DND-41 (cell line): ENCODE measurements at places on chromosomes 3 and 15.

GRCh38 chr3:13703071-13703470, 154.1 kb downstream of the FBLN2 start:
- no peak overlapping the region for H3K27ac ChIP-seq
- H3K4me1 ChIP-seq = no peaks in the 10 kb centered on the region
- peaks cover 3% of the 10 kb centered on the region for H3K27me3 ChIP-seq

- no peaks in the 10 kb centered on the region for H3K27me3 ChIP-seq
- H3K36me3 ChIP-seq = no peaks in the 10 kb centered on the region
- H3K4me1 ChIP-seq = no peaks in the 10 kb centered on the region
- no peak overlapping the region for H3K27ac ChIP-seq
Observed at GRCh38 chr3:105401691-105402149, 35.0 kb downstream of the ALCAM start.

- no peak overlapping the region for H3K27ac ChIP-seq
- H3K4me3 ChIP-seq = no peak overlapping the region
- H3K27me3 ChIP-seq = peaks cover 5% of the 10 kb centered on the region
- no peak for DNase-seq
- H3K4me1 ChIP-seq = no peaks in the 10 kb centered on the region
- no peaks in the 10 kb centered on the region for H3K36me3 ChIP-seq
Observed at GRCh38 chr15:80404761-80405553, 775 bp downstream of the ARNT2 start.

- no peak for DNase-seq
- H3K4me1 ChIP-seq = no peaks in the 10 kb centered on the region
- no peaks in the 10 kb centered on the region for H3K36me3 ChIP-seq
- no peak overlapping the region for H3K4me3 ChIP-seq
- no peaks in the 10 kb centered on the region for H3K27me3 ChIP-seq
Observed at GRCh38 chr3:105533960-105534359, 167.3 kb downstream of the ALCAM start.

- no peak overlapping the region for H3K4me3 ChIP-seq
- H3K4me1 ChIP-seq = no peaks in the 10 kb centered on the region
- no peaks in the 10 kb centered on the region for H3K27me3 ChIP-seq
- DNase-seq = no peak
- no peak overlapping the region for H3K27ac ChIP-seq
- no peaks in the 10 kb centered on the region for H3K36me3 ChIP-seq
Observed at GRCh38 chr15:53246404-53246803, 456.3 kb upstream of the ONECUT1 start.

DNA sequence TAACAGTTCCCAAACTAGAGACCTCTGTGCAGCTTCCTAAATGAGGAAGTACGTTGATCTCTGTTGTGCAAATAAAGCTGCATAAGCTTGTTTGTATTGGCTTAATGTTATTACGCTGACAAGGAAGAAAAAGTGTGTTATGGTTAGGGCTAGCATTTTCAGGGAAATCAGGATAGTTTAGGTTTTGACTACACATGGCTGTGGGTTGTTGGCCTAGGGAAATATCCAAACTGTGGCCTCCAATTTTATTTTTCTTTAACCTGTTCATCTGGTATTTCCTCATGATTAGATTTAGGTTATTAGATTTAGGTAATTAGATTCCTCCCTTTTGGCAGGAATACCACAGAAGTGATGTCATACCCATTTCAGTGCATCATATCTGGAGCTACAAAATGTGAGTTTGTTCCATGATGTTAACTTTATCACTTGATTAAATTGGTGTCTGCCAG, 8.7 kb upstream of the MCCC1 start:
- no peaks in the 10 kb centered on the region for H3K4me1 ChIP-seq
- no peak overlapping the region for H3K4me3 ChIP-seq
- no peak for DNase-seq
- no peaks in the 10 kb centered on the region for H3K36me3 ChIP-seq
- H3K27ac ChIP-seq = no peak overlapping the region

- H3K4me1 ChIP-seq = no peaks in the 10 kb centered on the region
- no peaks in the 10 kb centered on the region for H3K27me3 ChIP-seq
- H3K4me3 ChIP-seq = no peak overlapping the region
- no peak for DNase-seq
- no peaks in the 10 kb centered on the region for H3K36me3 ChIP-seq
Observed at GRCh38 chr3:85228966-85229365, 270.2 kb downstream of the CADM2 start.

- DNase-seq = no peak
- H3K4me1 ChIP-seq = peaks cover 13% of the 10 kb centered on the region
- H3K27ac ChIP-seq = no peak overlapping the region
- no peak overlapping the region for H3K4me3 ChIP-seq
Observed at GRCh38 chr3:120419797-120420196, 31.0 kb downstream of the FSTL1 start.

DNA sequence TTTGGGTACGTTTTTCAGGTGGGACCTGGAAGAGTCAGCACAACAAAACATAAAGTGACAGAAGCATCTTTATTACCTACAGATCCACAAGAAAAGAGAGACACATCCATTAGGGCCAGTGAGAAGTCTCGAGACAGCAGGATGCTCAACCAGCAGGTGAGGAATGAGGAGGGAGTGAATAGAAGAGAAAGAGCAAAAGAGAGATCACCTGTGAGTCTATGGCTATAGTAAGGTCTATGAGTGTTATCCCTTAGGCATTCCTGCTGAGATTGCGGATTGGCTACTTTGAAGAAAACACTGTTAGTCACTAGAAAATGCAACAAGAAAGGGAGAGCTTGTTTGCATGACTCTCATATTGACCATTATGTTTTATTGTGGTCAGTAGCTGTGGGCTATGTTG, 1556.2 kb upstream of the GBE1 start:
- peaks cover 40% of the 10 kb centered on the region for H3K4me1 ChIP-seq
- no peaks in the 10 kb centered on the region for H3K36me3 ChIP-seq
- H3K27ac ChIP-seq = no peak overlapping the region
- no peaks in the 10 kb centered on the region for H3K27me3 ChIP-seq

- H3K4me1 ChIP-seq = no peaks in the 10 kb centered on the region
- H3K27ac ChIP-seq = no peak overlapping the region
- H3K36me3 ChIP-seq = no peaks in the 10 kb centered on the region
- peaks cover 2% of the 10 kb centered on the region for H3K27me3 ChIP-seq
Observed at GRCh38 chr15:83998486-83998885, 237.1 kb upstream of the GOLGA6L4 start.

DNA sequence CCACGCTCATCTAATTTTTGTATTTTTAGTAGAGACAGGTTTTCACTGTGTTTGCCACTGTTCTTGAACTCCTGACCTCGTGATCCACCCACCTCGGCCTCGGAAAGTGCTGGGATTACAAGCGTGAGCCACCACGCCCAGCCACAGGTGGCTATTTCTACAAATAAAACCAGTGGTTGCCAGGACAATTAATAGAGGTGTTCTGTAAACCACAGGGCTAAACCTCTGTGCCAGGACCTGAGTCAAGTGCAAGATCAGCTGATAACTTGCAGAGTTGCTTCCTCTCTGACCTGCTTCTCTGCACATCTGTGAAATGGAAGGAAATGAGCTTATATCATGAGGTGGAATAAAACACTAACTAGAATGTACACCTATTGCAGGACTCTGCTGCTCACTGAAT, 72.8 kb downstream of the CD200R1L start:
- no peak for DNase-seq
- H3K4me1 ChIP-seq = no peaks in the 10 kb centered on the region
- H3K36me3 ChIP-seq = no peaks in the 10 kb centered on the region
- no peak overlapping the region for H3K4me3 ChIP-seq

DNA sequence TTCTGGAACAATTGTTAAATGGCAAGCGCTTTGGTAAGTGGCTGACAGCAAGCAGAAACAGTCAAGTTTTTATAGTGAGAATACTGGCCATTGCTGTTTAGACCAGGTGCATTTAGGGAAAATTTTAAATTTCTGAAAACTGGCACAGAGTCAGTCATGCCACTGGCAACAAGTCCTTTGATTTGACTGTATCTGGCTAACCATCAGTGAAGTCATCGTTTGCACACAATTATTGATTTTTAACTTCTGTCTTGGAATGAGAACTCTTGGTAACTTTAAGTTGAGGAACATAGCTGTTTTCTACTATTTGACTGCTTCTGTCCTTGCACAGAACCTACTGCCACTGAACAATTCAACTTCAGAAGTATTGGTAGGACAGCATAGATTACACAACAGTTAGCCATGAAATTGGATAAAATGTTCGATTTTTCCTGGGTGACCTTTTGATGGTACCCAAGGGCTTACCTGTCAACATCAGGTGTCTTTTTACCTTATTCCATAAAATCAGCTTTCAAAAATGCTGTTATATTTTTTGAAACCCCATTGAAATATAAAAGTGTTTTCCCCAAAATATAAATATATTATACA, 225.0 kb downstream of the PDZRN3 start:
- peaks cover 4% of the 10 kb centered on the region for H3K27me3 ChIP-seq
- H3K4me1 ChIP-seq = no peaks in the 10 kb centered on the region
- no peak overlapping the region for H3K4me3 ChIP-seq

GRCh38 chr3:55416331-55416821, 70.7 kb downstream of the WNT5A start:
- H3K4me1 ChIP-seq = no peaks in the 10 kb centered on the region
- H3K4me3 ChIP-seq = no peak overlapping the region
- no peaks in the 10 kb centered on the region for H3K27me3 ChIP-seq
- no peak for DNase-seq
- H3K27ac ChIP-seq = no peak overlapping the region

DNA sequence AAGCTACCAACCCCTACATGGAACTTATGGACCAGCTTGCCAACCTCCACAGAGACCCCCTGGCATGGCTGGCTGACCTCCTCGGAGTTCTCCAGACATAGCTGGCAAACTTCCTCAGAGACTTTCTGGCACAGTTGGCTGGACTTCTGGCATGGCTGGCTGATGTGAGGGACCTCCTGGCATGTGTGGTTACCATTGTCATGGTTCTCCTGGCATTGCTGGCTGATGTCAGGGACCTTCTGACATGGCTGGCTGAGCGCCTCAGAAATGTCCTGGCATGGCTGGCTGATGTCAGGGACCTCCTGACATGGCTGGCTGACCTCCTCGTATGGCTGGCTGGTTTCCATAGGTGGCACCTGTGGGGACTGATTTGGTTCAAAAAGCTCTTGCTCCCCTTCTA, 17.5 kb downstream of the MAP1A start:
- H3K4me3 ChIP-seq = no peak overlapping the region
- no peak for DNase-seq
- H3K36me3 ChIP-seq = peaks cover 18% of the 10 kb centered on the region

DNA sequence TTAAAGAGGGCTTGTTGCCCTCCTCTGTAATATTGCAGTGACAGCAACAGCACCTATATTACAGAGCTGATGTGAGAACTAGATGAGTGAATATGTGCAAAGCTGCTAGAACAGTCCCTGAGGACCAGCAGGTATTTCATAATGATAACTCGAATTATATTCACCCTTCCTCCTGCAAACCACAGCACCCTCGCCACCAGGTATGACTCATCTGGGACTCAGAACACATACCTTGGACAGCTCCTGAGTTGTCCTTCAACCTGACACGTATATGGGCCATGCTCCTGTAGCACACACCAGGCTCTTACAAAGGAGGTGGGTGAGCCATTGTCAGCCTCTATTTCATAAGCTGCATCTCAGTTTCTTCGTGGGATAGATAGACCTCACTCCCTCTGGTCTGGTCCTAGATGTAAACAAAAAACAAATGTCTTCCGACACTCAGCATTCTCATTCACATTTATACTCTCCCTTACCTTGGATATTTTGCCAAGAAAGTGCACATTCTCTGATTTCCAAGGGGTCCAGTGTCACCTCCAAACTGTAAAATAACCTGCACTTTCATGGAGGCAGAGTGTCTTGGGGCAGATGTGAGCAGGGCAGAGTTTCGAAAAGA, 124.5 kb downstream of the TLE3 start:
- no peak overlapping the region for H3K4me3 ChIP-seq
- H3K36me3 ChIP-seq = no peaks in the 10 kb centered on the region
- H3K27me3 ChIP-seq = no peaks in the 10 kb centered on the region
- no peak overlapping the region for H3K27ac ChIP-seq
- DNase-seq = peak; percentile 46
- H3K4me1 ChIP-seq = no peaks in the 10 kb centered on the region

GRCh38 chr15:83682476-83683088, 28.7 kb downstream of the ADAMTSL3 start:
- no peaks in the 10 kb centered on the region for H3K27me3 ChIP-seq
- no peak for DNase-seq
- H3K36me3 ChIP-seq = no peaks in the 10 kb centered on the region
- H3K4me1 ChIP-seq = no peaks in the 10 kb centered on the region
- H3K27ac ChIP-seq = no peak overlapping the region

GRCh38 chr3:12141350-12141749, 17.4 kb downstream of the TIMP4 start:
- no peak for DNase-seq
- peaks cover 22% of the 10 kb centered on the region for H3K4me1 ChIP-seq
- H3K27ac ChIP-seq = no peak overlapping the region
- H3K4me3 ChIP-seq = no peak overlapping the region
- no peaks in the 10 kb centered on the region for H3K36me3 ChIP-seq

GRCh38 chr15:90915808-90916440, 12.8 kb downstream of the MAN2A2 start:
- no peak overlapping the region for H3K4me3 ChIP-seq
- no peak for DNase-seq
- no peaks in the 10 kb centered on the region for H3K4me1 ChIP-seq
- peaks cover 96% of the 10 kb centered on the region for H3K36me3 ChIP-seq
- no peak overlapping the region for H3K27ac ChIP-seq

GRCh38 chr15:90259524-90259923, 5.9 kb upstream of the NGRN start:
- H3K27me3 ChIP-seq = no peaks in the 10 kb centered on the region
- H3K36me3 ChIP-seq = no peaks in the 10 kb centered on the region
- H3K27ac ChIP-seq = no peak overlapping the region
- no peak overlapping the region for H3K4me3 ChIP-seq

GRCh38 chr3:138328341-138328740, 1.3 kb downstream of the NME9 start:
- no peak for DNase-seq
- peaks cover 19% of the 10 kb centered on the region for H3K27me3 ChIP-seq
- no peak overlapping the region for H3K27ac ChIP-seq
- H3K36me3 ChIP-seq = no peaks in the 10 kb centered on the region

DNA sequence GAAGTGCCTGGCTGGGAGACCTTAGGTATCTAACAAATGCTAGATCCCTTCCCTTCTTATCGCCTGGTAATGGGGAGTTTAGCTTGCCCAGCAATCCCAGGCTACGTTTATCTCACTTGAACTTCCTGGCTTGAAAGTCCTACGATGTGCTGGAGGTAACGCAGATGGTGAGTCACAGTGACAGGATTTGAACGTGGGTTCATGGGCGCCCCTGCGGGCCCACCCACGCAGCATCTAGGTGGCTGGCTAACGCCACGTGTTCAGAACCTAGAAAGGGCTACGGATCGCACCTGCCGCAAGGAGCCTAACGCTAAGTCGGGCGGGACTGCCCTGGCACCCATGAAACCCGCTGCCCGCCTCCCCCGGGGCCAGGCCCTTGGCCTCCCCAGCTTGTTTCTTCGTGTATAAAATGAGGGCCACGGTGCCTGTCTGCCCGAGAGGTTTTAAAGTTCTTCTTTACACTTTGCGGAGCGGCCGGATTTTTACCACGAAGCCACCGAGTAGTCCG, 600 bp upstream of the USP3 start:
- no peaks in the 10 kb centered on the region for H3K36me3 ChIP-seq
- peaks cover 30% of the 10 kb centered on the region for H3K4me1 ChIP-seq
- H3K27me3 ChIP-seq = no peaks in the 10 kb centered on the region
- H3K4me3 ChIP-seq = peak overlapping the region; percentile 62
- DNase-seq = peak; percentile 50

GRCh38 chr3:9147215-9147895, 102.1 kb downstream of the SRGAP3 start:
- no peaks in the 10 kb centered on the region for H3K36me3 ChIP-seq
- H3K27me3 ChIP-seq = no peaks in the 10 kb centered on the region
- no peak overlapping the region for H3K4me3 ChIP-seq
- no peak overlapping the region for H3K27ac ChIP-seq
- no peak for DNase-seq
